ENCODE measurements at places on chromosomes 13 and 19.

- DNase-seq, result no peak
Observed at GRCh38 chr13:91405240-91405639, 6.8 kb downstream of the GPC5 start.

DNA sequence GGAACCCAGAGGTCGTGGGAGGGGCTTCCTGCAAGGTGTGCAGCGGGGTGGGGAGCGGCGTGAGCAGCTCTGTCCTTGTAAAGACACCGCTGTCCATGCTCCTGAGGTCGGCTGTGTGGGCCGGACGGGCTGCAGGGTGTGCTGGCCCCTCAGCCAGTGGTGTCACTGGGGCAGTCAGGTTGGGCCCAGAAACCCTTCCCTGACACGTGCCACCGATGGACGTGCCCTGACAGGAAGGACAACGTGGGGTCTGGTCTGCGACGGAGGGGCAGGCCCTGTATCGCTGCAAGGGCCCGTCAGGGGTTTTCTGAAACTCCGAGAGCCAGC, 4.2 kb upstream of the RPS15 start:
- no peak for DNase-seq

GRCh38 chr13:99548448-99548847, 47.2 kb downstream of the TM9SF2 start:
- no peak for DNase-seq

DNA sequence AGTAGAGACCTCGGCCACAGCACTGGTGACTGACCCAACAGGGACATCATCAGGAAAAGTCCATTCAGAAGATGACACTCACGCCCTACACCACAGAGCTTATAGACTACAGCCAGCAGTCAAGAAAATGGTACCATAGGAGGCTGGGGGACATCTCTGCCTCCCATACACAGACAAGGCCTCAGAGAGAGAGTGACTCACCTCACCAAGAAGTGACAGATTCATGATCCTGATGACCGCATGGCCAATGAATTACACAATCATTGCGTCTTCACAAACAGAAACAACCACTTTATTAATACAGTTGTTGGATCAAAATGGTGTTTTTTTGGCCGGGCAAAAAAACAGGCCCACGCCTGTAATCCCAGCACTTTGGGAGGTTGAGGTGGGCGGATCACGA, 260.8 kb upstream of the TSHZ3 start:
- no peak for DNase-seq

DNA sequence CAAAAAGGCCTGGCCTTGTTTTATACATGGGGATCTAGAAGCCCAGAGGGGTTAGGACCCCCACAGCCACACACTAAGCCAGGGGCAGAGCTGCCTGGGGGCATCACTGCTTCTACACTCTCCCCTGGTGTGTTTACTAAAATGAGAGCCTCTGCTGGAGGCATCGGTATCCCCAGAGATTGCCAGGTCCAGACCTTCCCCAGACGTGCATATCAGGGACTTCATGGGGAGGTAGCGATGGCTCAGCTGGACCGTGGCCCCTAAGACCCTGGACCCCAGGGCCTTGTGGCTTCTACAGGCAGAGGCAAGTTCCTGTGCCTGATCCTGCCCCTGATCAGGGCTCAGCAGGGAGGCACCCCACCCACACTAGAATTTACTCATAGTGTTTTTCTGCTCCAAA, 13.5 kb downstream of the CLPTM1 start:
- no peak for DNase-seq

DNA sequence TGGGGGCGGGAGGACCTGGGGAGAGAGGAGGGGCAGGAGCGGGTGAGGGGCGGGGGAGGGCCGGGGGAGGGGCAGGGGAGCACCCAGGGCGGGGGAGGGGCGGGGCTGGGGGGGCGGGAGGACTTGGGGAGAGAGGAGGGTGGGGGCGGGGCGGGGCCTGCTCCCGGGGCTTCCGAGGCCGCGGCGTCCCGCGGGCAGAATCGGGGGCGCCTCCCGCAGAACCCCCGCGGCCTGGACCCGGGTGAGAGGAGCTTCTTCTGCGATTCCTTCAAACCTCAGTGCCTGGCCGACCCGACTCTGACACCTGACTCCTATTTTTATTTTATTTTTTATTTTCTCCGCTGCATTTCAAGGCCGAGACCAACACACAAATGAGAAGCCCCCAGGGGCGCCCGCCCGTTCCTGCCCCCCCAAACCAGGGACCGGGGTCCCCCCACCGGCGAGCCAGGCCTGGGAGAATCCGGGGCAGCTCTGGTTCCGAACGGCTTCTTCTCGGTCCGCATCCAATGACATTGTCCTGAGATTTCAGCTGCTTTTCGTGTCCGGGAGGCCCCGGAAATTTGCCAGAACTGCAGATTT, 470 bp upstream of the GRTP1 start:
- DNase-seq, result no peak

- DNase-seq, result no peak
Observed at GRCh38 chr13:65497265-65497664, 1732.9 kb downstream of the PCDH9 start.

GRCh38 chr13:110301606-110302553, 5.1 kb downstream of the COL4A1 start:
- DNase-seq, result no peak

All from stimulated activated CD8-positive, alpha-beta memory T cell treated with anti-CD3 and anti-CD28 coated beads, Interleukin-2, amount 100 ng/mL, for 48 hours (primary cell).